ENCODE measurements at places on chromosomes 13 and 19. TPM values are rescaled to one million over a fixed set of nuclear protein-coding genes. Genes with fewer than 3 reads are reported as not detected.

Gene ZNF99
- total RNA-seq: not detected

Gene ZNF780A
- 9.5 TPM for total RNA-seq

Gene EBPL
- total RNA-seq: 131 TPM

Gene ZNF610
- 2.0 TPM for total RNA-seq

Gene HCST
- total RNA-seq: 0.54 TPM

Gene TNFSF9
- 0.17 TPM for total RNA-seq

Gene ZNF507
- 12.0 TPM for total RNA-seq

Gene TUBA3C
- not detected for total RNA-seq
